Activated CD8-positive, alpha-beta T cell treated with anti-CD3 and anti-CD28 coated beads for 36 hours (primary cell): ENCODE measurements at places on chromosomes 16 and 17. TPM values are rescaled to one million over a fixed set of nuclear protein-coding genes. Genes with fewer than 3 reads are reported as not detected.
A peak's percentile ranks its signal among the peaks of the same experiment; 100 is the strongest.

Gene MYH2
- not detected for total RNA-seq

GRCh38 chr17:60743799-60744198 lies 66.1 kb downstream of the BCAS3 start:
- no peak for DNase-seq
- no peaks in the 10 kb centered on the region for H3K4me1 ChIP-seq
- H3K36me3 ChIP-seq: no peaks in the 10 kb centered on the region
- no peak overlapping the region for H3K27ac ChIP-seq

GRCh38 chr16:4262303-4262835 lies 10.5 kb downstream of the TFAP4 start:
- H3K27ac ChIP-seq: no peak overlapping the region
- H3K27me3 ChIP-seq: no peaks in the 10 kb centered on the region

DNA sequence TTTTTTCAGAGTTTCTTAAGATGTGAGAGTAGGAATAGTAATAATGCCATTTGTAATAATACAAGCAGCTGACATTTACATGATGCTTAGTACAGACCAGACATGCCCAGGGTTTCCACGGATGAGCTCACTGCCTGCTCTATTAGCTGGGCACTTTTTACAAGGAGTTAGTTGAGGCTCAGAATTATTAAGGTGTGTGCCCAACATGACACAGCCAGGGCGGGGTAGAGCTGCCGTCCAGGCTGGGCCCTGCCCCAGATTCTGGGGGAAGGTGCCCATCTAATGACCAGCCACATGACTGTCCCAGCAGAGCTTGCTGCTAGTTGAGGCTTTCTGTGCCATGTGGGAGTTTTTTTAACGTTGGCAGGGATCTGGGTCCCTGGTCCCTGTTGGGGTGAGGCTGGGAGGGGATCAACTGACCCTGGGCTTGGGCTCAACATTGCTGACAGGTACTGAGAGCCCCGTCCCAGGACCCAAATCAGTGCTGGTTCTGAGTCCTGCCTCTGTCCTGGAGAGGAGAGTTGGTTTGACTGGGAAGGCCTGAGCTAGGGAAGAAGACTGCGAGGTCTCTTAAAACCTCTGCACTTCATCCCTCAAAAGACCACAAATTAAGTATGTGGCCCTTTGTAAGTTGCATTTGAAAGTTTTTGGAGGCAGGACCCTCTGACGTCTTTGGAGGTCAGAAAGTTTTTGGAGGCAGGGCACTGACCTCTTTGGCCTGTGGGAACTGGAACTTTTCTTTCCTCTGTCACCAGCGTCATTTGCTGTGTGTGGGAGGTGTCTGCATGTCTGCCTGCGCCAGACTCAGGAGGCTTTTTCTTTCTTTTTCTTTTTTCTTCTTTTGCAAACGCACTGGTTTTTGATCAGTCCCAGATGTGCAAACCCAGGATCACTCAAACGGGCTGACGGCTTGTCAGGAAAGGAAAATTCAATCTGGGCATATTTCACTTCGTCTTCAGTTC lies 2.2 kb downstream of the CRISPLD2 start:
- peaks cover 39% of the 10 kb centered on the region for H3K27me3 ChIP-seq
- DNase-seq: no peak
- no peak overlapping the region for H3K4me3 ChIP-seq
- no peak overlapping the region for H3K27ac ChIP-seq

Gene HSF5
- total RNA-seq: 3.9 TPM

Gene ZNF750
- total RNA-seq: not detected

Gene TMEM235
- total RNA-seq: not detected

Gene RPRML
- not detected for total RNA-seq

Gene KRTAP3-1
- not detected for total RNA-seq

DNA sequence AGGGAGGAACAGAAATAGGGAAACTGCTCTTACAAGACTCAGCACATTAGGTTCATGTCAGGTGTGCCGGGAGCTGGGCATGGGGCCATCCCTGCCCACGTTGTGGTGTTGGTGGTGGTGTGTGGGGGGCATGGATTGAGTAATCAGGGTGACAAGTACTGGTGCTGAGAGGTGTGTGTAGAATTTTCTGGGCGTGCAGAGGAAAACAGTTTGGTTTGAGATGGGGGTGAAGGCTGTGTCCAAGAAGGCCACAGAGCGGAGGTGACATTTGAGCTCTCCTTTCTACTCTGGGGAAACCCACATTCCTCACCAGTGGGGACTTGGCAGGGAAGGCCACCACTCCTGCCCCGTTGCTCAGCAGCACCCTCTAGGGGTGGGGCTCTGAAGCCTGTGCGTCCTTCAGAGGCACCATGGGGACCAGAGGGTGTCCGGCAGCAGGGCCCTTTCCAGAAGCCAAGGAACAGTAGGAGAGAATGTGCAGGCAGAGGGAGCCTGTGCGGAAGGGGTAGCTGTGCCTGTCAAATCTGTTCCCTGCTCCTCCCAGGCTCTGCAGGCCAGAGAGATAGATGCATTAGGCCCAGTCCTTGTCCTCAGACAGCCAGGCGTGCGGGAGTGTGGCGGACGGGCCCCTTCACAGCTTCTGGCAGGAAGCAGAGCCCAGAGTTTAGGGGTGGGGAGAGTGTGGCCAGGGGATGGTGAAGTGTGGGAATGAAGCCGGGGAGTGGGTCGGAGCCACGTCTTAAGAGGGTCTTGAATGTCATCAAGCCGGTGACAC lies 48.7 kb upstream of the GSE1 start:
- H3K27me3 ChIP-seq: no peaks in the 10 kb centered on the region
- peaks cover 67% of the 10 kb centered on the region for H3K4me1 ChIP-seq
- H3K27ac ChIP-seq: peak overlapping the region; percentile 18

DNA sequence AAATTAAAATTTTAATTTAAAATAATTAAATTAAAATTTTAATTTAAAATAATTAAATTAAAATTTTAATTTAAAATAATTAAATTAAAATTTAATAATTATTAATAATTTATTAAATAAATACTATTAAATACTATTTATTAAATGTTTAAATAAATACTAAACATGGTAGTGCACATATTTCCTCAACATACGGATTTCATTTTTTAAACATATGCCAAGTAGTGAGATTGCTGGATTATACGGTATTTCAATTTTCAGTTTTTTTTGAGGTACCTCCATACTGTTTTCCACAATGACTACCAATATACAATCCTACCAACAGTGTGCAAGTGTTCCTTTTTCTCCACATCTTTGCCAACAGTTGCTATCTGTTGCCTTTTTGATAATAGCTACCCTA lies 852.9 kb upstream of the CDH8 start:
- DNase-seq: no peak
- no peak overlapping the region for H3K27ac ChIP-seq
- no peaks in the 10 kb centered on the region for H3K27me3 ChIP-seq
- H3K36me3 ChIP-seq: no peaks in the 10 kb centered on the region
- H3K4me1 ChIP-seq: no peaks in the 10 kb centered on the region
